ENCODE measurements at places on chromosomes 2 and 18.

- no peak for DNase-seq
Observed at GRCh38 chr2:149765003-149765402, 177.4 kb upstream of the MMADHC start.

- no peak for DNase-seq
Observed at GRCh38 chr18:70127359-70127758, 78.1 kb downstream of the RTTN start.

GRCh38 chr2:136407952-136408318 is 290.0 kb upstream of the CXCR4 start:
- DNase-seq, result no peak

DNA sequence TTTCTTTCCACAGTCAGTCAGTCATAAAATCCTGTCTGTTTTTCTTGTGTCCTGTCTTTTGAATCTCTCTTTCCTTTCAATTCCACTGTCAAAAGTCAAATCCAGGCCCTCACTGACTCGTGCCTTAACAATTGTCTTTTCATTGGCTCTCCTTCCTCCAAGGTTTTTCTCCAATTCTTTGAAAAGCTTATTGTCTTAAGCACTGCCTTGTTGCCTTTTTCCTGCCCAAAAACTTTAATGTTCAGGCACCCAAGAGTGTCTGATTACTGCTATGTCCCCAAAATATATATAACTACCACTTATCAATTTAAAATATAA is 13.9 kb upstream of the SULT1C4 start:
- no peak for DNase-seq

DNA sequence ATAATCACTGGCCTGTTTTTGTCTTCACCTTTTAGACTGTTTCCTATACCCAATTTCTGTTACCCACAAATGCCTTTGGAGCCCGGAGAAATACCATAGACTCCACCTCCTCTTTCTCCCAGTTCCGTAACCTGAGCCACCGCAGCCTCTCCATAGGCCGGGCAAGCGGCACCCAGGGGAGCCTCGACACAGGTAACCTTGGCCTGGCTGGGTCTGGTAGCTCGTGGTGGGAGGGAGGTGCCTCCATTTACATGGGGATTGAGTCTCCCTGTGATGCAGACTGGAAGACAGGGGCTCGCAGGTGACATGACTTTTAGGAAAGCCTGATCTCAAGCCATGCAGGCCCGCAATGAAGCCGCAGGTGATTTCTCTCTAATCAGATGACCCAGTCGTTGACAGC is 100.6 kb downstream of the CABLES1 start:
- peak; percentile 62 for DNase-seq

DNA sequence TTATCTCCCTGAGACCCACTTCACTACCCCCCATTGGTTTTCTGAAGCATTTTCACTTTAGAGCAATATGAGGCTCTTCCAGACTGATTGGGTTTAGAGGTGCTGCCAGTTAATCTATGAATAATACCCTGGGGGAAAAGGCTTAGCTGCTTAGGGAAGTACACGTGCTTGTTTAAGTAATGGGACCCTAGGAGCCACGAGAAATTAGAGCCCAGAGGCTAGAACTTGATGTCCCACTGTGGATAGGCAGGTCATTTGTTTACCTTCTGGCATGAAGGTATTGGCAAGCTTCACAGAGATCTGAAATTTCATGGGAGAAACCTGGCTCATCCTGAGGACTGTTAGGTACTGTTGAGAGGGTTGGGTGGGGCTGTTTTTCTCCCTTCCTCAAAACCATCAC is 59.7 kb downstream of the CLIP4 start:
- DNase-seq, result no peak

- peak; percentile 16 for DNase-seq
Observed at GRCh38 chr2:86002375-86002774, 103.3 kb downstream of the POLR1A start.

- DNase-seq, result no peak
Observed at GRCh38 chr2:44448860-44449527, 87.2 kb downstream of the CAMKMT start.

- DNase-seq, result peak; percentile 32
Observed at GRCh38 chr2:233419602-233420391, 65.5 kb downstream of the DGKD start.

- no peak for DNase-seq
Observed at GRCh38 chr2:217183471-217183870, 323.6 kb upstream of the TNP1 start.

DNA sequence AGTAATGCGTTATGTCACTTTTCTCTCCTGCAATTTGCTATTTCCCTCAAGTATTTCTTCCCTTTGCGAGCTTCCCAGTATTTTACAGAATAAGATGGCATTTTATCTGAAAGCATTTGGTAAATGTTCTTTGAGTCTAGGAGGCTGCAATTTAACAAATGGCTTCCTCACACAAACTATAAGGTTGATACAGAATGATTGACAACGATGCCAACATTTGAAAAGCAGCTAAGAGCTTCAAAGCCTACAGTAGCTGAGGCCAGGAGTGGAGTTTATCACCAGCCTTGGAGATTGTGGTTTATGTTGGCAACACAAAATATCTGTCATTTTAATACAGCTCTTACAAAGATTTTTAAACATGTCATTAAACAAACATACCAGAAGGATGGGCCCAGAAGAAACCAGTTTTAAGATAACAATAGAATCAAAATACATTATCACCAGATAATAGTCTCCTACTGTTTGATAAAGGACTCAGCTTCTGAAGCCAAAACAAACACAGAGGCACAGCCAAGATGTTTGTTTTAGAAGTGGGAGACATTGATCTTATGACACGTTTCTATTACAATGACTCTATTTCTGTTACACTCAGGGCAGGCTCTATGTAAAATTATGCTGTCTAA is 711.4 kb upstream of the ACVR2A start:
- DNase-seq, result no peak

DNA sequence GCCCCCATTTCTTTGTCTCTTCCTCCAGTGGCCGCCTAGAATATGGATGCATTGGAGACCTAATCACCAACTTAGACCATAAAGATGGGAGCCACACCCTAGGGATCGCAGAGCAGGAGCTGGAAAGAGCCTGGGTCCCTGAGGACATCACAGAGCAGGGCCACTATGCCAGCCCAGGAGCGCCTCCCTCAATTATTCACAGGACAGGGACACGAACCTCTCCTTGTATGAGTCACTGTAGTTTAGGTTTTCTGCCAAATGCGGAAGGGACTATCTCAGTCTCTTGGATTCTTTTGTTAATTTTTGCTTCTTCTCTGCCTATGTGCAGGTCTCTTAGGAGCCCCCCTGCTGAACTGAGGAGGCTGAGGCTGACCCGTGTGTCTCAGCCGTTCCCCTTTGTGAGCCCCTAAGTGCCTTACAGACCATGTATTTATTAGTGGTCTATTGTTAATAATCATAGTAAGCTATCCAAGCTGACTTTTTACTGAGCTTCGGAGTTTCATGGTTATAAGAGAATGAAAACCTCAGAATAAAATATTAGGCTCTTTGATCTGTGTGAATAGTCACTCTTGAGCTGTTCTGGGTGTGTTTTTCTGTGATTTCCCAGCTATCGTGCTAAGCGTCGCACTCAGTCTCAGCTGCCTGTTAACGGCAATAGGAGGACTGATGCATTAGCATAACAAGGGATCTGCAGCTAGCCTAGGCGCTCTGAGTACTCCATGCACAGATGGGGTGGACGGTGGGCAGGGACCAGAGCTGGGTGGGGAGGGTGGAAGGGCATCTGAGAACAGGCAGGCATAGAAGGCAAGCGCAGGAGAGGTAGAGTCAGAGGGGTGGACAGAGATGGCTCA is 12.7 kb upstream of the PTPN4 start:
- DNase-seq, result no peak

- peak; percentile 87 for DNase-seq
Observed at GRCh38 chr2:71071681-71072398, 3.4 kb downstream of the NAGK start.

DNA sequence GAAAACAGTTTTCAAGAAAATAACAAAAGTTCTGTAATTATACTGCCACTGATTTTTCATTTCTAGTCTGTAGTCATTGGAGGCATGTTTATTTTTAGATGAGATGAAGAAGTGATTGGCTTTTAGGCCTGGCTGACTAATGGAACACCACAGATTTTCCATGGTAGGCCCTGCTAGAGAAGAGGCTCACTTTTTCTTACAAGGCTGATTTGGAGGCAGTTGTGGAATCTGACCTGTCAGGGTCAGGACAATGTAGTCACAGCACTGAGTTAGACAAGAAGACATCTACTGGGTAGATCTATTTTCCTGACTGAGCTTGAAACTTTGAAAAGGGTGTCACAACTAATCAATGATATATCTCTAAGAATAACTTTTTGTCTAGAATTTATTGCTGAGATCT is 43.9 kb downstream of the KDM3A start:
- DNase-seq, result no peak

- DNase-seq, result no peak
Observed at GRCh38 chr18:13213036-13213795, 5.3 kb upstream of the LDLRAD4 start.

GRCh38 chr2:194567661-194568017 is 1089.4 kb upstream of the SLC39A10 start:
- no peak for DNase-seq

DNA sequence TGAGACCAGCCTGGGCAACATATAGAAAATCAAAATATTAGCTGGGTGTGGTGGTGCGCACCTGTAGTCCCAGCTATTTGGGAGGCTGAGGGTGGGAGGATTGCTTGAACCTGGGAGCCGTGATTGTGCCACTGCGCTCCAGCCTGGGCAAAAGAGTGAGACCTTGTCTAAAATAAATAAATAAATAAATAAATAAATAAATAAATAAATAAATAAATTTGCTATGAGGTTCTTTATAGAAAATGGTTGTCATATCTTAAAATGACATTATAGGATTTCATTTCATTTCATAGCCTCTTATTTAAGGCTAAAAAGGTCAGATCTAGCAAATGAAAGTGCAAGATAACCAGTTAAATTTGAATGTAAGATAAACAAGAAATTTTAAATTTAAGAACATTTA is 193.0 kb downstream of the NAPG start:
- DNase-seq, result no peak

- no peak for DNase-seq
Observed at GRCh38 chr2:3222636-3223035, 155.0 kb downstream of the EIPR1 start.

DNA sequence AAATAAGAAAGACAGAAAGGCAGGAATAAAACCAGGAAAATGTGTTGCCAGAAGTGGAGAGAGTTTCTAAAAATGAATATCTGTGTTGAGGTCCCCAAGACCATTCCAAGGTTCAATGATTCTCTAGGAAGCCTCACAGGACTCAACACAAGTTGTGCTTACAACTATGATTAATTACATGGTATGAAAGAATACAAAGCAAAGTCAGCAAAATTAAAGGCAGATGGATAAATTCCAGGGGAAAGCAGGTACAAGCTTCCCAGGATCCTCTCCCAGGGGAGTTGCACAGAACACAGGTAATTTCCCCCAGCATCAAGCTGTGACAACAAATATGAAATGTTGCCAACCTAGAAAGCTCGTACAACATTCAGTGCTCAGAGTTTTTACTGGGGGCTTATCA is 154.4 kb upstream of the HNMT start:
- no peak for DNase-seq

GRCh38 chr2:9914384-9915065 is 37.0 kb upstream of the GRHL1 start:
- DNase-seq, result no peak

- no peak for DNase-seq
Observed at GRCh38 chr2:30910686-30911085, 103.4 kb upstream of the CAPN13 start.

DNA sequence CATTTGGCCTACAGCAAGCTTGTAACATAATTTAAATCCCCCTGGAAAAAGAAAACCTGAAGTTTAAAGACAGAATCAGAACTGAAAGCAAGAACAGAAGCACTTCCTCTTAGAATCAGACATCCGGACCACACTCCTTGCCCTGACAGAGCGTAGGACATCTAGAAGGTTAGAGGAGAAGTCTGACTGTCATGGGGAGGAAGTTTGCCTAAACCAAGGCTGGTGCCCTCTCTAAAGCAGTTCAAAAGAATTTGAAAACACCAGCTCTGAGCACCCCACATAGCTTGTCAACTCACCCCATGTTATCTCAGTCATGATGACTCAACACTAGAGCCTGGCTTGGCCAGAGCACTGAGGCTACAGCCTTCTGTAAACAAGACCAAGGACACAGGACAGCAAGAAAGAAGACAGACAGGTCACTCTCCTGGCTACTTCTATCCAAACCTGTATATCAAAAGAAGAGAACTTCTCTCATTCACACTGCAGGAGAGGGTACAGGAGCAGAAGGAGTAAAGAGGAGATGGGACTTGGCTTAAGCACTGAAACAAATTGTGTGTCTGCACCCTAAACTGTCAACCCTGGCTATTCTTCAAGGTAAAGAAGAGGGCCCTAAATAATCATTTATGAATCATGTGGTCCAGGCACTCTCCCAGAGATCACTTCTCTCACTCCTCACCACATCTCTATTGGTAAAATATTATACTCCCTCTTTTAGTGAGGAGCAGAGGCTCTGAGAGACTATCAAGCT is 198.6 kb downstream of the MEMO1 start:
- no peak for DNase-seq

DNA sequence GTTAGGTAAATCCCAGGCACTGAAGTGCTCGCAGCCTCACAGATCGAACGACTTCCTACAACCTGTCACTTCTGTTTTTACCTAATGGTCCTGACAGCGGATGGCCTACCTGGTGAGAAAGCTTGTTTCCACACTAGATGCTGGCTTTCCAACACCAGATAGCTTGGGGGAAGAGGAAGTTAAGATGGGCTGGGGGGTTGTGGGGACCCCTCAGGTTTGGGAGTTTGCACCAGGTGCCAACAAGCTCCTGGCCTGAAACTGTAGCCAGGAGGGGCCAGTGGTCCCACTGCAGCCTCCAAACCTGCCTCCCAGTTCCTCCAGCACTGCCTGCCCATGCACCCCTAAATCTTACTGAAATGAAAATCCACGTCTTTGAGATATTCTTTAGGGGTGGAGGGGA is 3.9 kb downstream of the TMEM185B start:
- peak; percentile 41 for DNase-seq

DNA sequence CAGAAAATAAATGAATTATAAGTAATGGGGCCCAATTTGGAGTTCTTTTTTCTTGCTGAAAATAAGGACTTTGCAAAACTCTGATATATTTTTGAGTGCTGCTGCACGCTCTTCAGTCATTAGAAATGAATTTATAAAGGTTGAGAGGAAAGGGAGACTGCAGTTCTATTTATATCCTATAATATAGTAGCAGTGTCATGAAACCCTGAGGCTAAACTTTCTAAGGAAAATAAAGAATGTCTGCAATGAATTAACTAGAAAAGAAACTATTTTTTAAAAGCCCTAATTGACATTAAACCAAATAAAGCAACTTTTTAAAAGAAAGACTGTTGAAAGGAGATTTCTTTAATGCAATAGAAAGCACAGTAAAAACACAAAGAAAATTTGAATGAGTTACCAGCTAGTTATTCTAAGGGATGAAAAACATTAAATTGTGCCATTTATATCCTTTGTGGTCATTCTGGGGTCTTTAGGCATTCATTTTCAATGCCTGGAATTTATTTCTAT is 1072.8 kb upstream of the TMEFF2 start:
- no peak for DNase-seq

Measured in spleen (tissue), 13 donors.